ENCODE measurements at places on chromosomes 3 and 15.

GRCh38 chr3:105367406-105368213 is 901 bp downstream of the ALCAM start:
- DNase-seq: peak; percentile 80
- H3K4me3 ChIP-seq: peak overlapping the region; percentile 81
- peaks cover 10% of the 10 kb centered on the region for H3K4me1 ChIP-seq
- H3K27me3 ChIP-seq: no peaks in the 10 kb centered on the region
- H3K27ac ChIP-seq: peak overlapping the region; percentile 70

DNA sequence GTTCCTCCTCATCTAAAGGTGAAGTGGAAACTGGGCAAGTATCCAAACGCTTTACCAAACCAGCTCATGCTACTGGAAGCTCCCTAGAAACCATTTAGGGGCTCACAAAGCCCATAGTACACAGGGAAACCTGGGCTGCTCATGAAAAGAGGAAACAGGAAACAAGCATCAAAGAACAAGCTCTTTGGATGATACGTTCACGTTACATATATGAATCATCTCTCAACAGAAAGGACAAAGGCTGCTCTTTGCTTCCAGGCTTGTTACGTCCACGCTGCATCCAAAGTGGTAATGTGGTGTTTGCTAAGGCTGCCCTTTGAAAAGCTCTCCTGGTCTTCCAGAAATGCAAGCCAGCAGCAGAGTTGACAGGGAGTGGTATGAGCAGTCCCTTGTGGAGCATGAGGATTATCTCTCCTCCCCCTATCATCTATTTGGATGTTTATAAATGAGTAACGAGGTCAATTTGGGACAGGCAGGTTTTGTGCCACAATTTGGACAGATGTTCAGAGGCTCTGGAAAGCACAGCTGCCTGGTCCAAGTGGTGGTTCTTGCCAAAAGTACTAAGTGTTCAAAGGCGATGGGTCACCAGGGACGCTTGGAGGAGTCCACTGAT is 98.0 kb upstream of the RORA start:
- no peak for DNase-seq
- no peak overlapping the region for H3K4me3 ChIP-seq
- H3K27ac ChIP-seq: no peak overlapping the region
- no peaks in the 10 kb centered on the region for H3K4me1 ChIP-seq

DNA sequence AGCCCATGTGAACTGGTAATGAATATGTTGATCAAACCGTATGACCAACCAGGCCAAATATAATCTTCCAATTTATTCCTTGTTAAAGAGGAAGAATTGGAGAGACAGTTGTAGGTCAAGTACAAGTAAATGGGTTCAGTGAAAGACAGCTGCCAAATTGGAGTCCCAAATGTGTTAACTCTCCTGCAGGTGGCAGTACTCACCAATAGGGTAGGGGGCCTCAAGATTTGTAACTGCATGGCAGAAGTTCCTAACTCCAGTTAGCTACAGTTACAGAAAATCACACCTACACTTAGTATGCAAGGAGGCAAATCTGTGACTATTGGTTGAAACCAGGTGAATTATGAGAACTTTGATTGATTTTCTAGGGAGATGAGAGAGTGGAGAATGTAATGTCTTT is 278.0 kb downstream of the ZBBX start:
- no peaks in the 10 kb centered on the region for H3K27me3 ChIP-seq
- no peak for DNase-seq
- no peaks in the 10 kb centered on the region for H3K36me3 ChIP-seq
- no peak overlapping the region for H3K4me3 ChIP-seq
- no peaks in the 10 kb centered on the region for H3K4me1 ChIP-seq
- no peak overlapping the region for H3K27ac ChIP-seq

DNA sequence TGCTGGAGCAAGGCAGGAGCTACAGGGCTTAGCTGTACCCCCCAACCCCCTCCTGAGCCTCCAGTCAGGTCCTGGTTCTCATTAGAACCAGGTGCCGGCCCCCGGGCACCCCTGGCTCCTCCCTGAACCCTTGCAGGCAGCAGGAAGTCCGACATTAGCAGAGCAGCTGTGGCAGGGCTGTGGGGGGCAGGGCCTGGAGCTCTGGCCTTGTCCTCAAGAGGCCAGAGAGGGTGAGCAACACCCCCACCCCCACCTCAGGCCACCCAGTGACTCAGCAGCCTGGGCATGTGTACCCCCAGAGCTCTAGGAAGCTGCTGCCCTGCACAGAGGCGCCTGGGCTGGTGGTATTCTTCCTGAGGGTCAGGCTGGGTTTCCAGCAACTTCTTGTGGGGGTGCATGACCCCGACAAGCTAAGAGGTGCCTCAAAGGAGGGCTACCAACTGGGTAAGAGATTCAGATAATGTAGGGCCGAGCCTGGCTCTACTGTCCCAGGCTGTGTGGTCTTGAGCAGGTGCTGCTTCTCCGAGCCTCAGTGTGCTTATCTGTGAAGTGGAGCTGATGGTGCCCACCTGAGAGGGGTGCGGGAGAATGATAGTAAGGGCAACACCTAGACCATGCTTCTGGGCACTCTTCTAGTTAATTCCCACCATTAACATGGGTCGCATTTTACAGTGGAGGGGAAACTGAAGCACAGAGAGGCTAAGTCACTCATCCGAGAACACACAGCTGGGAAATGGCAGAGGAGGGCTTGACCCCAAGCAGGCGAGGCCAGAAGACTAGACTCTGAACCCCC is 16.0 kb downstream of the H1-8 start:
- H3K36me3 ChIP-seq: no peaks in the 10 kb centered on the region
- no peaks in the 10 kb centered on the region for H3K4me1 ChIP-seq
- no peak for DNase-seq

GRCh38 chr15:65374334-65374733 is 3.5 kb downstream of the IGDCC3 start:
- H3K4me3 ChIP-seq: no peak overlapping the region
- H3K27ac ChIP-seq: no peak overlapping the region
- no peaks in the 10 kb centered on the region for H3K4me1 ChIP-seq

DNA sequence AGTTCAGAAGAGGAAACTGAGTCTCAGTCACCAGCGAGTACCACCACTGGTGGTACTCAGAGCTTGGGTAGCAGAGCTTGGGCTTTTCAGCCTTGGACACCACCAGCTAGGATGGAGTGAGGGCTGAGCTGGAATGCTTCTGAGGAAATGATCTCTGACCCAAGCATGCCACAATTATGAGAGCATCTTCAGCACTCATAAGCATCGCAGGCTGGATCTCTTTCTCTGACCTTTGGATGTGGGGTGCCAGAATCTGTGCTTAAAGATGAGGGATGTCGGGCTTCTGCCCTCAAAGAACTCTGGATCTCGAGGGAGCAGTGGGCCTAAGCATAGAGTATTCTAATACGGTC is 36.4 kb downstream of the ZNF710 start:
- H3K4me3 ChIP-seq: no peak overlapping the region
- peaks cover 28% of the 10 kb centered on the region for H3K4me1 ChIP-seq
- no peak overlapping the region for H3K27ac ChIP-seq
- H3K36me3 ChIP-seq: no peaks in the 10 kb centered on the region

GRCh38 chr15:22954798-22955543 is 25.2 kb downstream of the CYFIP1 start:
- no peaks in the 10 kb centered on the region for H3K27me3 ChIP-seq
- no peak for DNase-seq
- H3K36me3 ChIP-seq: no peaks in the 10 kb centered on the region
- no peak overlapping the region for H3K4me3 ChIP-seq

DNA sequence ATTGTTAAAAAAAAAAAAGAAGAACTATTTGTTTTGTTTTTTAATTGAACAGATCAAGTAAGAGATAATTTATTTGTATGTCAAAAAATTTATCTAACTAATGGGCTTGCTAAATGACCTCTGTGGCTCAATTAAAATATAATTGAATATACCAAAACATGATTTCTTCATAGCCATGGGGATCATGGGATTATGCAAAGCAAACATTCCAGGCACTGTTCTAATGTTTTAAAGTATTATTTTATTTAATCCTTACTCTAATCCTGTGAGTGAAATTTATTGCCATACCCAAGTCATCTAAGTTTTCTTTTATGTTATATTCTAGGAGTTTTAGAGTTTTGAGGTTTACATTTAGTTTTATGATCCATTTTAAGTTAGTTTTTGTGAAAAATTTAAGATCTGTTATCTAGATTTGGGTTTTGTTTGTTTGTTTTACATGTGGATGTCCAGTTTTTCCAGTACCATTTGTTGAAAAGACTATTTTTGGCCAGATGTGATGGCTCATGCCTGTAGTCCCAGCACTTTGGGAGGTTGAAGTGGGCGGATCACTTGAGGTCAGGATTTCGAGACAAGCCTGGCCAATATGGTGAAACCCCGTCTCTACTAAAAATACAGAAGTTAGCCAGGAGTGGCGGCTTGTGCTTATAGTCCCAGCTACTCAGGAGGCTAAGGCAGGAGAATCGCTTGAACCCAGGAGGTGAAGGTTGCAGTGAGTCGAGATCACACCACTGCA is 52.3 kb upstream of the CNOT10 start:
- H3K36me3 ChIP-seq: no peaks in the 10 kb centered on the region
- H3K4me3 ChIP-seq: no peak overlapping the region
- H3K27me3 ChIP-seq: no peaks in the 10 kb centered on the region

- peaks cover 7% of the 10 kb centered on the region for H3K4me1 ChIP-seq
- no peaks in the 10 kb centered on the region for H3K27me3 ChIP-seq
- no peak for DNase-seq
- no peak overlapping the region for H3K4me3 ChIP-seq
- H3K27ac ChIP-seq: no peak overlapping the region
These were observed 131.5 kb downstream of the BBX start for GRCh38 chr3:107654218-107654617.

DNA sequence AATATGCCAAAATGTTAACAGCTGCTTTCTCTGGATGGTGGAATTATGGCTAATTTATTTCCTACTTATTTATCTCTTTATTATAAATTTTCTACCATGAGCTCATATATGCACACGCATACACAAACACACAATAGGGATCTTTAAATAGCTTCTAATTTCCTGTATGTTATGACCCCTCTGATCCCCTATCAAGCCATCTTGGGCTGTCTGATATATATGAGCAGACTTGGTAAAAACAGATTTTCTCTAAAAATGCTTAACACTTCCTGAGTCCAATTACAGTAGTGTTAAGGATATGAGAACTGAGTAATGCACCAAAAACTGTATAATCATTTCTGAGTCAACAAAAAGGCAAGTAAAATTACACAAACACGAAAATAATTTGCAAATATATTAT is 52.0 kb upstream of the LMOD3 start:
- no peaks in the 10 kb centered on the region for H3K4me1 ChIP-seq
- H3K27me3 ChIP-seq: no peaks in the 10 kb centered on the region
- no peak overlapping the region for H3K27ac ChIP-seq
- H3K4me3 ChIP-seq: no peak overlapping the region

GRCh38 chr3:124512881-124513609 is 217.2 kb upstream of the UMPS start:
- no peak overlapping the region for H3K27ac ChIP-seq
- no peak overlapping the region for H3K4me3 ChIP-seq
- no peaks in the 10 kb centered on the region for H3K4me1 ChIP-seq

GRCh38 chr3:99545941-99546580 is 92.3 kb upstream of the COL8A1 start:
- no peaks in the 10 kb centered on the region for H3K4me1 ChIP-seq
- H3K27ac ChIP-seq: no peak overlapping the region
- H3K4me3 ChIP-seq: no peak overlapping the region
- no peak for DNase-seq
- H3K27me3 ChIP-seq: no peaks in the 10 kb centered on the region

DNA sequence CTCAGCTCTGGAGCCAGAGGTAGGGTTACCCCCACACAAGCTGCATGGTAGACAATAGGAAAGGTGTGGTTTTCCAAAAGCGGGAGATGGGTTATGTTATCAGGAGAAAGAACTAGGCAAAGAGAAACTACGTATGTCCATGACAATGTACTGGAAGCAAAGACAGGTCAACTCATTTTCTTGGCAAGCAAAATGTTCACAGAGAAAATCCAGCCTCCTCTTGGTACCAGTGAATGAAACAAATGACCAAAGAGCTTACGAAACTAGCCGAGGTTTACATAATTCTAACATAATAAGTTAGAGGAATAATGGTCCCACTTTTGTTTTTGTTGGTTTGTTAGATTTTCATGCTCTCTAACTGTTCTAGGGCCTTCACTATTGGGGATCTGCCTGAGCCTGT is 338.1 kb upstream of the TGFBR2 start:
- H3K27me3 ChIP-seq: no peaks in the 10 kb centered on the region
- H3K4me3 ChIP-seq: no peak overlapping the region
- no peak for DNase-seq
- no peaks in the 10 kb centered on the region for H3K36me3 ChIP-seq
- H3K27ac ChIP-seq: no peak overlapping the region

GRCh38 chr3:69650066-69650419 is 89.2 kb upstream of the MITF start:
- H3K27me3 ChIP-seq: no peaks in the 10 kb centered on the region
- no peaks in the 10 kb centered on the region for H3K4me1 ChIP-seq
- DNase-seq: no peak
- no peak overlapping the region for H3K27ac ChIP-seq
- no peaks in the 10 kb centered on the region for H3K36me3 ChIP-seq
- H3K4me3 ChIP-seq: no peak overlapping the region

DNA sequence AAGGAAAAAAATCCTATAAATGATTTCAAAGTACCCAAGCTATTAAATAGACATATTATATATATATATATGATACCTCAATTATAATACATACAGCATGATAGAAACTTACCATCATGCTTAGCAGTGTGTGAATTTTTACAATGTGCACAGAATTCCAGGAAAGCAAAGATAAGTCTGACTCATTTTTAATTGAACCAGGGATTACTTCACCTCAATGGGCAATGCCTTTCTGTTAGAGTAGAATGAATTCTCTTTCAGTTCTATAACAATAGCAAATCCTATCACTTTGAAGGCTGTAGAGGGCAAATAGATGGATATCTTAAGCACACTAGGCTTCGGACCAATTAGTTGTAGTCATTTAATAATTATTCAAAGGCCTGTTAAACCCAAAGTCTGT is 54.8 kb upstream of the P3H2 start:
- H3K36me3 ChIP-seq: no peaks in the 10 kb centered on the region
- H3K27me3 ChIP-seq: no peaks in the 10 kb centered on the region
- no peak overlapping the region for H3K27ac ChIP-seq
- no peak for DNase-seq
- H3K4me1 ChIP-seq: no peaks in the 10 kb centered on the region
- no peak overlapping the region for H3K4me3 ChIP-seq

GRCh38 chr3:57094575-57094974 is 34.1 kb downstream of the SPATA12 start:
- no peaks in the 10 kb centered on the region for H3K4me1 ChIP-seq
- H3K27me3 ChIP-seq: no peaks in the 10 kb centered on the region
- H3K36me3 ChIP-seq: no peaks in the 10 kb centered on the region
- H3K27ac ChIP-seq: no peak overlapping the region
- no peak for DNase-seq
- H3K4me3 ChIP-seq: no peak overlapping the region

- no peaks in the 10 kb centered on the region for H3K36me3 ChIP-seq
- no peak for DNase-seq
- H3K4me1 ChIP-seq: no peaks in the 10 kb centered on the region
- no peak overlapping the region for H3K27ac ChIP-seq
These were observed 30.6 kb downstream of the MB21D2 start for GRCh38 chr3:192887047-192887446.

DNA sequence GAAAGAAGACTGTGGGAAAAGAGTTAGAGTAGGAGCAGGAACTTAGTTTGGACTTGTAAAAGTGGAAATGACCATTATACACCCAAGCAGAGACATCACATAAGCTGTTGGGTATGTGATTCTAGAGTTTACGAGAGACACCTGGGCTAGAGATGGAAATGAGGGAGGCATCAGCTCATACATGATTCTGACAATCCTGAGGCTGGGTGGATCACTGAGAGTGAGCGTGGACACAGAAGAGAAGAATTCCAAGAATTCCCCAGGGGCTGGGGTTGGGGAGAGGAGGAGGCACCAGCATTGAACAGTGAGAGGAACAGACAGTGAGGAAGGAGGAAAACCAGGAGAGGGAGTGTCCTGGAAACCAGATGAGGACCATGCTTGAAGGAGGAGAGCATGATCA is 113.5 kb downstream of the KCNAB1 start:
- DNase-seq: no peak
- no peaks in the 10 kb centered on the region for H3K27me3 ChIP-seq
- no peak overlapping the region for H3K4me3 ChIP-seq
- no peak overlapping the region for H3K27ac ChIP-seq
- no peaks in the 10 kb centered on the region for H3K36me3 ChIP-seq

All from naive thymus-derived CD4-positive, alpha-beta T cell (primary cell).